ENCODE measurements at places on chromosomes 2 and 18.

- no peak for DNase-seq
Observed at GRCh38 chr2:127053731-127054603, 53.0 kb downstream of the BIN1 start.

- no peak for DNase-seq
Observed at GRCh38 chr2:29520001-29520400, 401.4 kb downstream of the ALK start.

GRCh38 chr2:207787017-207787416 is 17.3 kb upstream of the FZD5 start:
- no peak for DNase-seq

- DNase-seq: no peak
Observed at GRCh38 chr2:55252832-55253231, 16.2 kb downstream of the MTIF2 start.
